IMR-90 (cell line): ENCODE measurements at places on chromosomes 12 and 14. TPM values are rescaled to one million over a fixed set of nuclear protein-coding genes. Genes with fewer than 3 reads are reported as not detected.

DNA sequence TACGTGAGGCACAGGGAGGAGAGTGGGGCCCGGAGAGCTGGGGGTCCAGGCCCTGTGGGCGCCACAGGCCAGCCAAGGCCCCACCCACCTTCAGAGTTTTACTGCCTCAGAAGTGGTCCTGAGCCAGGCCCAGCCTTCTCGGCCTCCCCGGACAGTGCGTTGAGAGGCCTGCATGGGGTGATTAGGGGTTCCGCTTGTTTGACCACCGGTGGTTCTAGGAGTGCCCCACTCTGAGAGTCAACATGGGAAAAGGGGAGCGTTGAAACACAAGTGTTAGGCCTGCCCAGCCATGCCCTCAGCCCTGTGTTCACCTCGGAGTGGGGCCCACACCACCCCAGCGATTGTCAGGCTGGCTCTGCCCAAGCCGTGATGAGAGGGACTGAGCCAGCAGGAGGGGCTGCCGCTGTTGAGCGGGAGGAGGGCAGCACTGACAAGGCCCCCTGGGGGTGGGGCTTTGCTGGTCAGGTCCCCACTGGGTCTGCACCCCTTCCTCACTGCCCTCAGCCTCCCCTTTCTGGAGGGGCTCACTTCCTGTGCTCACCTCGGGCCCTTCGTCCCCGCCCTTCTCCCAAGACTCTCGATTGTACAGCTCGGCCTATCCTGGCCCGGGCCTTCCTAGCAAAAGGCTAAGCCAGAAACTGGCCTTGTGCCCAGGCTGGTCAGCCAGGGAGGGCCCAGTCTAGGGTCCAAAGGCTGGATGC, 4.8 kb downstream of the CKB start:
- no peak for DNase-seq

Gene EPYC
- total RNA-seq = not detected in 2 replicates

Gene RFC5
- 20.1 and 20.6 TPM in 2 replicates for total RNA-seq

Gene FBLN5
- 9.7 and 10.6 TPM in 2 replicates for total RNA-seq

DNA sequence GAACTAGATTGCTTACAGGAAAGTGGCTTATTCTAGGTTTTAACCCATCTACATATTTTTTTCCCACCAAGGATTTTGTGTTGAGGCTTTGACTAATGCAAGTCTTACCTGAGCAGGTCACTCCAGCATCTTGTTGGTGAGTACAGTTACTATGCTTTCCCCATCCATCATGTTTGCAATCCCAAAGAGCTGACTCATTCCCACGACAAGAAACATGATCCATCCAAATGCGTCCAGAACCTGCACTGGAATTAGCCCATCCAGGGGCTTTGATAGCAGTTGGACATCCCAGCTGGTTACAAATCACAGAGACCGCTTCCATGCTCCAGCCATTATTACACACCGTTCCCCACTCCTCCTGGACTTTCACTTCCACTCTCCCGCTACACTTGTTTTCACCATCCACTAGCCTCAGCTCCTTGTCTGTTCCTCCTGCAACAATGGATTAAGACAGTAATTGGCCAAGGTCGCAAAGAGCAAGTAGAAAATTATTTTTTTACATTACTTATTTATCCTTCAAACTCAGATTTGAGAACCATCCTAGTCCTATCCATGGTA, 2.5 kb downstream of the CD163 start:
- peak; percentile 4 for DNase-seq
